H9 (cell line): ENCODE measurements at places on chromosomes 5 and 9.

DNA sequence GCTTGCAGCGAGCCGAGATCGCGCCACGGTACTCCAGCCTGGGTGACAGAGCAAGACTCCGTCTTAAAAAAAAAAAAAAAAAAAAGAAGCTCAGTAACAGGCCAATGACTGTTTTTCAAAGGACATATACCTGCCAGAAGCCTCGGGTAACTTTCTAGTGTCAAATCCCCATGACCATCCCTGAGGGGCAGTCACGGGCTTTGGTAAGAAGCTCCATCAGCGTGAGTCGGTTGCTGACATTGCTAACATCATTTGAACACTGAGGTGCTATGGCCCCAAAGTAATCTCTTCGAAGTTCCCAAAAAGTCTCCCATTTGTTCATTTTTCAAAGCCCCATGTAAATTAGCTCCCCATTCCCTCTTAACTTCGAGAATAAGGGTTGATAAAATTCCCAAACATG is 11.6 kb downstream of the NAIP start:
- DNase-seq, result peak; percentile 50

DNA sequence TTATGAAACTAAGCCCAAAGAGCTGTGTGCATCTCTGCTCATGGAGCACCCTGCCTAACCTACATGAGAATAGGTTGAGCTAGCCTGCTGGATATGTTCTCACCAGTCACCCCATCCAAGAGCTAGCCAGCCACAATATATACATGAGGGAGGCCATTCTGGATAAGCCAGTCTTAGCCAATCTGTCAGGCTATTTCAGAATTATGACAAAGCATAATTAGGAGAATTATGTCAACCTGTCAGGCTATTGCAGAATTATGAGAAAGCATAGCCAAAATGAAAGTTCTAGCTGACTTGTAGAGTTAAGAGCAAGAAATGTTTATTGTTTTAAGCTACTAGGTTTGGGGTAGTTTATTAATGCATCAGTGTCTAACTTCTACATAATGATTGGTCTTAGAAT is 189.8 kb downstream of the WDR70 start:
- DNase-seq, result no peak

GRCh38 chr5:137498736-137499505 is at the start of gene SPOCK1:
SPOCK1 (minus strand) TSS chr5:137499326.
- peak; percentile 76 for DNase-seq

DNA sequence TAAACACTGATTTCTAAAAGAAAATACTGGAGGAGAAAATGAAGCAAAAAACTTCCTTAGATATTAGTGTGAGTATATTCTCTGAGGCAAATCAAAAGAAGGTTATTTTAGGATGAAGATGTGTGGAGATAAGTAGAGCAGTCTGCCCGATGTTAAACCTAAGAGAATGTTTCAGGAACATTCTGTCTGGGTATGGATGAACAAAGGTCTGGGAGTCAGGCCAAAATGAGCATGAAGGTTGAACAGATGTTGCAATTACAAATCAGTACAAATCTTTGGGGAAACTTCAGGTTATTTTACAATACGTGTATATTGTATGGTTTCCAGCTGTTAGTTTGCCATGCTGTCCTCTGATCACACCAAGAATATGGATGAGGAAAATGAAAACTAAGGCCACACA is 14.4 kb upstream of the CEP78 start:
- DNase-seq, result no peak

DNA sequence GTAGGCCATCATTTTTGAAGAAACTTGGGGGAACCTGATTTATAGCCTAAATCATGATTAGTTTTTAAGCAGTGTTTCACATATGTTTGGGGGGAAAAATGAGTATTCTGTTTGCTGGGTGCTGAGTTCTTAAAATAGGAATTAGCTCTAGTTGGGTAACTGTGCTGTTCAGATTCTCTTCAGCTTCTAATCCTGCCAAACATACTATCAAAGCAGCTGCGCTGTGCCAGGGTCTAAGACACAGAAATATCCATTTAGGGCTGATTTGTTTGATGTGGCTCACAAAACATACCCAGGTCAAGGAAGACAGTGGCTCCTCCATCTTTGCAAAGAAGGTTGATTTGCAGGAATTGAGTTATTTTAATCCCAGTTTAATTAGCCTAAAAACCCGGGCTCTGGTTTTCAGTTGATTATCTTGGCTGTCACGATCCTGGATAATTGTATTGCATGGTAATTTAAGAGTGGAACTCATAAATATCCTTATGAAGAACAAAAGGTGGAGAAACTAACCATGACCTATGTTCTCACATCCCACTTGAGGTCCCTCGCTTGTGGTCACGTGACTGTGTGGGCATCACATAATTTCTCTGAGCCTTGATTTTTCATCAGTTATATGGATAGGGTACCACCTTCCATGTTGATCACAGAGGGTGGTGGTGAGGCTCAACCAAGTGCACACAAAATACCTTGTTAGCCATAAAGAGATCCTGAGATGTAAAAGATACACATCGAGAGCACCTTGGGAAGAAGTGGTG is 18.7 kb downstream of the CYFIP2 start:
- DNase-seq, result no peak

DNA sequence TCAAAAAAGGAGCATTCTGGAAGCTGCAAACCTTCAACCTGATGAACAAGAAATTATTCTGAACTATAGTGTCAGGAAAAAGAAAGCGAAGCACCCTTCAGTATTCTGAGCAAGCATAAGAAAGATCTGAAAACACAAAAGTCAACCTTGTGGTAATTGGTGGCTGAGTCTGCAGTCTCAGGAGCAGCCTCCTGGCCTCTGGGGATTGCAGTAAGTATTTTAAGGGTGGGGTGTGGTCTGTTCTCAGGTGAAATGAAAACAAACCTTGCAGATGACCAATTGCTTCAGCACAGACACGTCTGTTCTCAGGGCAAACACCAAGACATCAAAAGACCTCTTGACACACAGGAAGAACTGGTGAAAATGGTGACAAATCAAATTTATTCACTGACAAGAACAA is 147.8 kb upstream of the RAPGEF1 start:
- no peak for DNase-seq

DNA sequence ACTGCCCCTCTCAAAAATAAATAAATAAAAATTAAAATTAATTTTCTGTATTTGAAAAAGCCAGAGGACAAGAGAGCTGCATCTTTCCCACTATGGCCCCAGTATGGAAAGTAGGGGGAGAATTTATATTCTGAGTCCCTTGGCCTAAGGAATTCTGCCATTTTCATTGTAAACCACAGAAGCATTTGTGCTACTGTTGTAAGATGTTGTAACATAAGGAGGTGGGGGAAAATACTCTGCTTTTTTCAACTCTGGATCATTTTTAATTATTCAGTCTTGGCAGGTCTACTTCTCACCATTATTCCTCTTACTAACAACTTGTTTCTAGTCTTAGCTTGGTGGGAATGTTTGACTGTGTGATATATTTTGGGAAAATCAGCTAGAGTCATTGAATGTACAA is 52.3 kb upstream of the APC start:
- DNase-seq, result no peak

GRCh38 chr5:2254880-2255750 is 372.4 kb upstream of the IRX4 start:
- DNase-seq, result no peak

DNA sequence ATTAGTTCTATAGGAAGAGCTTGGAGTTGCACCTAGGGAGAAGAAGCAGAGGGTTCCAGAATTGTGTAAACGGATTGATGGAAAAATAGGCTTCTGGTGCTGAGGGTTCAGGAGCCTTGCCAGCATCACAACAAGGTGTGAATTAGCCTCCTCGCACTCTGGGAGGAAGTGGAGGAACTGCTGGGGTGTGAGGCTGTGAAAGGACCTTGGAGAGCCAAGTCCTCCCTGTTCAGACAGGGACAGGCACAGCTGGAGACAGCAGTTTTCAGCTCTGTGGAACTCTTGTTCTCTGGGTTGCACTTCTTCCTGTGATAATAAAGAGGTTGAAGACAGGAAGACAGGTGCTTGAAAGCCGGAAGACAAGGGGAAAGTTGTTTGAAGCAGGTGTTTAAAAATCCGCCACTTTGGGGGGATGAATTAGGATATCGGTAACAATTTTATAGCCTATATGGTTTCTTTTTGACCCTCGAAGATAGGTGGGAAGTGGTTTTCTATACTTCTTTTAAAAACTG is 22.6 kb downstream of the DAPK1 start:
- DNase-seq, result no peak

DNA sequence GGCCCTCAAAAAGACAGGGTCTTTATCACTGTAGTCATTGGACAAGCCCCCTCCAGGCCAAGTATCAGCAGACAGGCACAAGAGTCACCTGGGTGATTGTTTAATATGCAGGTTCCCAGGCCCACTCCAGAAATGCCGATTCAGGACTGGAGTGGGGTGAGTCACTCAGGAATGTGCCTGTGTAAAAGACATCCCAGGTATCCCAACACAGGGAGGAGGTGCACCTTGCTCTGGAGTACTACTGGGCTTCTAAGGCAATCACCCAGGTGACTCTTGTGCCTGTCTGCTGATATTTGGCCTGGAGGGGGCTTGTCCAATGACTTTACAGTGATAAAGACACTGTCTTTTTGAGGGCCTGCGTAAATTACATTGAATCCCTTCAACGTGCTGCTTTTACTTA is 40.6 kb downstream of the ACTL7B start:
- DNase-seq, result peak; percentile 29

DNA sequence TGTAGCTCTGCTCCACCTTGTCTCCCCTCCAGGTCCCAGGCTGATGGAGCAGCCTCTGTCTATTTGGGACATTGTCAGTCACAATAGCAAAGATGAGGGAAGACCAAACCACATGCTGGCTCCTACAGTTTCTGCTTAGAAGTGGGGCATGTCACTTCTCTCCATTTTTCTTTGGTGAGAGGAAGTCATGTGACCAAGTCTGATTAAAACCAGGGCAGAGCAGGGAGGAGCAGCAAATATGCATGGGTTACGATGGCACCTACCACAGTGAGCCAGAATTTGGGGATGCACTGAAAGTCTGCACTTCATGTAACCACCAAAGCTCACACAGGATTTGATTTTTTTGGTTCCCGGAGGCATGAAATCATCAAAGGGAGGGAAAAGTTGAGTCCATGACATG is 234.6 kb downstream of the CDK5RAP2 start:
- DNase-seq, result no peak

- DNase-seq, result no peak
These were observed 709 bp downstream of the FANCG start for GRCh38 chr9:35079041-35079425.

- DNase-seq, result no peak
These were observed 371.3 kb downstream of the ACTL7B start for GRCh38 chr9:108484468-108484867.

DNA sequence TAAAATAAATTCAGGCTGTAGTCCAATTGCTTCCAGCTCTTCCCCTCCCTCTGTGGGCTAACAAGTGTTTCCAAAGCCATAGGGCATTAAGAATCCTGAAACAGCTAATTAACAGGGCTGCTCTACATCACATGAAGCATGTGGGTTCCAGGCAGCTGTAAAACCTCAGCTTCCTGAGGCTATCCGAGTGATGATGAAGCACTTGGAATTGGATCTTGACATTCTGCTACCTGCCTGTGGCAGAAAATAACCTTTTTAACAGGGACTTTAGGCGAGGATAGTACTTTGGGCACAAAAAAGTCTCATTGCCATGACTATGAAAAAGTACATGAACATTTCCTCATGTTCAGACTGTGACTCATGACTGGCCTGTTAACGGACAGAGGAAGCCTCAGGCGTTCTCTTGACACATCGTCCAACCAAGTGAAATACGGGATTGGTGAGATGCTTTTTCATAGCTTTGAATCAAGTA is 107.2 kb downstream of the PDE4D start:
- DNase-seq, result no peak

- no peak for DNase-seq
These were observed 37.8 kb upstream of the ADRB2 start for GRCh38 chr5:148788636-148789035.

DNA sequence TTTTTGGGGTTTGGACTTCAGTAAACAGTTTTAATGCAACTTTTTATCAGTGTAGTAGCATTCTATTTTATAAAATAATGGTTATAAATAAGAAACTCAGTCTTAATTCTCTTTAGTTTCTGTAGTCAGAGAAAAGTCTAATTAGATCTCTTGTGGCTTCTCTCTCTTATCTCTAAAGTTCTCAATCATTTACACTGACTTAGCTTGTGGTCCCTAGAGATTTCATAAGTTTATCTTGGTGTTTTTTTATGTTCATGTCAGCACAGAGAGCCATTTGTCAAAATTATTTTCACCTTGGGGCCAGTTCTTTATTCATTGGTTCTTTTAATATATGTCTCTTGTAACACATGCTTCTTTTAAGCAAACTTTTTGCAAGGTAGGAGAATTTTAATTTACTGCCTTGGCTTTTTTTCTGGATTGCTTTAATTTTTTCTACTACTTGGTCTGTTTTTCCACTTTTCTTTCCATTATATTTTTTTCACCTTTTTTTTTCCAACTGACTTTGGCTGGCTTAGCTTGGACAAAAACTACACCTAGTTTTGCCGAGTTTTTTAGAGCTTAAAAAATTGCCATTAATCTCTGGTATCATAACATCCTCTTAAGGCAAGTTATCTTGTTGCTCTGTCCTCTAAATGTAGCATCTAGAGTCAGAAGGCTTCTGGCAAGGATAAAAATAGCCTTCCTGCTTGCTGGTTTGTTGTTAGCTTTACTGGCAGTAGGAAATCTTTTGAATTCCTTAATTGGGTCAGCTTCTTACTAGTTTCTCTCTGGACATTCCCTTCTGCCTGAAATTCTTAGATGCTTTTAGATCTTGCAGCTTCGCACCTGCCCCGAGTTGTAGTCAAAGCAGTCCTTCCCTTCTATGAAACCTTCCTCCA is 35.3 kb downstream of the CPEB4 start:
- DNase-seq, result no peak

DNA sequence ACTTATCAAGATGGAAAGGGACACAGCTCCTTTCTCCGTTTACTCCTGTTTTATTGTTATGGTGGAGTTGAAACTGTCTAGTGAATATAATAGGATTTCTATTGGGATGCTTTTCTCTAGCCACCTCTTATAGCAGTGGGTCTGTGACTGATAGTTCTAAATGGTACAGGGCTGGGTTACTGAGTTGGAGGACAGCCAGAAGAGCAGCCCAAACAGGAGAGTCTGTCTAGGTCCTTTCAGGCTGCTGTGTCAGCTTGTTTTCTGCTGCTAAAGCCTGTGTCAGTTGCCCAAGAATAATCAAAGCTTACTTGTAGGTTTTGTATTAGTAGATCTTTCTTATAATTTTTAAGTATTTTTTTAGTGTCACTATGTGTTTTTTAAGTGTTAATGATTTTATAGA is 356.0 kb upstream of the SEMA6A start:
- DNase-seq, result no peak

DNA sequence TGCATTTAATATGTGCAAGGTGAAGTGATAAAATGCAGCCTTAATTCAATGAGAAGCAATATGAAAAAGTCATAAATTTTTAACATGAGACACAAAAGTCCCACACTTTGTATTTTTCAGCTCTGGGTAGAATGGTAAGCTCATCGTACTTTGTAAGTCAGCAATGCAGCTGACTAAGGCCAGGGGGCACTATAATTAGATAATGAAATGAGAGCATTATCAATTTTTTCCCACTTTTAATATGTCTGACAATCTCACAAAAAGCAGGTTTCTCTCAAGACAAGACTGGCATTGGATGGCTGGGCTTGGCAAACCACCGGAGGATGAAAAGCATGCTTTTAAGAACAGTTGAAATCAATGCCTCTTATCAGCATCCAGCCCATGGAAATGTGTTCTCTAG is 162.8 kb downstream of the FAM174A start:
- no peak for DNase-seq

GRCh38 chr9:32703635-32704034 is 68.2 kb upstream of the TAF1L start:
- peak; percentile 50 for DNase-seq
